B cell (primary cell): ENCODE measurements at places on chromosomes 13 and 19.

DNA sequence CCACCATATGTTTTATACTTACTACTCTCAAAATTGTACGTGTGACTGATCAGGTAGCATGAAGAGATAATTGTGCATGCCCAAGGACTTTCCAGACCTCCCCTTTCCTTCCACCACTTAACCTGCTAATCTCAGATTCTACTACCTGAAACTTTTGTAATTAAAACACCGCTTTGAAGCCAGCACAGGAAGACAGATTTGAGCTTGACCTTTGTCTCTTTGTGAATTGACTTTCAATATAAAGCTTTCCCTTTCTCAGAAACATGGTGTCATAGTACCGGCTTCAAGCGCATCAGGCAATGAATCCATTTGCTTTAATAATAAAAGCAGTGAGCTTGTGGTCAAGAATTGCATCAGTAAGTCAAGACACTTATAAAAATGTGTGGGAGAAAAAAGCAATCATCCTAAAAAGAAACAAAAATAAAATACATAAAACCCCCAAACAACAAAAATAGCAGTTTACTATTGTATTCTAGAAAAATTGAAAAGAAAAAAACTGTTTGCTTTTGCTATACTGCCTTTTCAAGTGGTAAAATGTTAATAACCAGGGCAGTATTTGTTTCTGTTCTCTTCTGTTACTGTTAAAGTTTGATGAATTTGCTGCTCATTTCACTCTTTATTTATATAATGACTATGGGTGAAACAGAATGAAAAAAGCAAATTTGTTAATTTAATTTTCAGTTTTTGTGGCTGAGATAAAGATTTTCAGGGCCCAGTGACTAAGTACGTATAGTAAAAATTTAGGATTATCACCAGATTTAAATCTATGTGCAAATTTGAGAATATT, 2075.3 kb downstream of the PCDH9 start:
- no peak for DNase-seq
- H3K27ac ChIP-seq, result no peak overlapping the region
- H3K4me3 ChIP-seq, result no peak overlapping the region
- no peaks in the 10 kb centered on the region for H3K27me3 ChIP-seq

- no peaks in the 10 kb centered on the region for H3K36me3 ChIP-seq
- DNase-seq, result peak; percentile 73
- peak overlapping the region; percentile 77 for H3K27ac ChIP-seq
- no peaks in the 10 kb centered on the region for H3K27me3 ChIP-seq
- peaks cover 58% of the 10 kb centered on the region for H3K4me1 ChIP-seq
- peak overlapping the region; percentile 90 for H3K4me3 ChIP-seq
Observed at GRCh38 chr19:1068009-1069001, 1.3 kb downstream of the ARHGAP45 start.

GRCh38 chr19:16263141-16263761, 61.4 kb upstream of the KLF2 start:
- peak overlapping the region; percentile 5 for H3K4me3 ChIP-seq
- peak overlapping the region; percentile 89 for H3K27ac ChIP-seq
- H3K27me3 ChIP-seq, result no peaks in the 10 kb centered on the region
- no peaks in the 10 kb centered on the region for H3K36me3 ChIP-seq
- peaks cover 56% of the 10 kb centered on the region for H3K4me1 ChIP-seq

DNA sequence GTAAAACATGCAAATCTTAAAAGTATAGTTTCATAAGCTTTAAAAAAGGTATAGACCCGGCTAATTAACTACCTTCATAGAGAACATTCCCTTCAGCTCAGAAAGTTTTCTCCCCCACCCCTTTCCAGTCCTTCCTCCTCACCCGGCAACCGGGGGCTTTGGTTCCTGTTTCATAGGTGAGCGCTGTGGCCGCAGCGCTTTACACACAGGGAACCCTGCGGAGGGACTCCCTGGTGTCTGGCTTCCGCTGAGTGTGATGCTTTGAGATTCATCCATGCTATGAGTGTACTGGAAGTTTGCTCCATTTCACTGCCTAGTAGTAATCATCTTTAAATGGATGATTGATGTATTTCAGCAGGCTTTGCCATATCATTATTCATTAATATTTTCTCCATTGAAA, 26.0 kb upstream of the PABPC3 start:
- DNase-seq, result no peak
- H3K36me3 ChIP-seq, result no peaks in the 10 kb centered on the region
- no peaks in the 10 kb centered on the region for H3K27me3 ChIP-seq
- H3K4me1 ChIP-seq, result peaks cover 6% of the 10 kb centered on the region
- H3K4me3 ChIP-seq, result no peak overlapping the region

DNA sequence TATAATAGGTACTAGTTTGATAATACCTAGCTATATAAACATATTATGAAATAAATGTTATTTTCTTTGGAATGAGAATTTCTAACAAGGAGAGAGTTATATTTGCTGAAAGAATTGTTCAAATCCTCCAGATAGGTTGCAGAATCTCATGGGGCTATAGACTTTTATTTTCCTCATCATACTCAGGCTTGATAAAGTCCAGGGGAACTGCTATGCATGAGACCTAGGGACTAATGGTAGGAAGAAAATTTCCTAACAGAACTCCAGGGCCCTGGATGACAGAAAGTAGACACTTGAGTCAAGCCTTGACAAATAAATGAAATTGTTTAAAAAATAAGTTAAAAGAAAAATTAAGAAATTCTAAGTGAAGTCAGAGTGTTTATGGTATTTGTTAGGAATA, 138.5 kb upstream of the DACH1 start:
- no peak overlapping the region for H3K4me3 ChIP-seq
- DNase-seq, result no peak
- H3K4me1 ChIP-seq, result no peaks in the 10 kb centered on the region
- no peaks in the 10 kb centered on the region for H3K27me3 ChIP-seq

DNA sequence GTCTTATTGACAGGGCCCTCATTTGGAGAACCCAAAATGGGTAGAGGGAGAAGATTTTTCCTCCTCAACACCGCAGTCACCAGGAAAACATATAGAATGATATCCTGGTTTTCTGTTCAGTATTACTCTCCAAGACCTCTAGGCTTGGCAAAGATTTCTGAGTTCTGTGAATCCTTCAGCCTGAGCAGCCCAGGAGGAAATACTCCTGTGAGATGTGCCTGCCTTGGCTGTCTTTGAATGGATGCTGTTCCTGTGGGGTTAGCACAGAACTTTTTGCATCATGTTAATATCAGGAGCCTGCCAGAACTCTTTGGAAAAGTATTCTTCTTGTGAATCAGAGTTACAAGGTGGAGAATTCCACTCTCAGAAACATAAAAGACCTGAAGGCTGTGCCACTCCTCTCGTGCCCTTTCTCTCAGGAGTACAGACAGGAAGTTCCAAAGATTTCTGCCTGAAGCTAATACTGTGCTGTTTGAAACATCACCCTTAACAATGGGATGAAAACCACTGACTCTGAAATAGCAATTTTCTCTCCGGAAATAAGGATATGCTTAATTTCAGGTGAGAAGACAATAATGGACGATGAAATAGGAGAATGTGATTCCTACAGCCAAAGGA, 520.1 kb upstream of the NBEA start:
- H3K27me3 ChIP-seq, result no peaks in the 10 kb centered on the region
- H3K4me3 ChIP-seq, result no peak overlapping the region
- no peaks in the 10 kb centered on the region for H3K4me1 ChIP-seq

DNA sequence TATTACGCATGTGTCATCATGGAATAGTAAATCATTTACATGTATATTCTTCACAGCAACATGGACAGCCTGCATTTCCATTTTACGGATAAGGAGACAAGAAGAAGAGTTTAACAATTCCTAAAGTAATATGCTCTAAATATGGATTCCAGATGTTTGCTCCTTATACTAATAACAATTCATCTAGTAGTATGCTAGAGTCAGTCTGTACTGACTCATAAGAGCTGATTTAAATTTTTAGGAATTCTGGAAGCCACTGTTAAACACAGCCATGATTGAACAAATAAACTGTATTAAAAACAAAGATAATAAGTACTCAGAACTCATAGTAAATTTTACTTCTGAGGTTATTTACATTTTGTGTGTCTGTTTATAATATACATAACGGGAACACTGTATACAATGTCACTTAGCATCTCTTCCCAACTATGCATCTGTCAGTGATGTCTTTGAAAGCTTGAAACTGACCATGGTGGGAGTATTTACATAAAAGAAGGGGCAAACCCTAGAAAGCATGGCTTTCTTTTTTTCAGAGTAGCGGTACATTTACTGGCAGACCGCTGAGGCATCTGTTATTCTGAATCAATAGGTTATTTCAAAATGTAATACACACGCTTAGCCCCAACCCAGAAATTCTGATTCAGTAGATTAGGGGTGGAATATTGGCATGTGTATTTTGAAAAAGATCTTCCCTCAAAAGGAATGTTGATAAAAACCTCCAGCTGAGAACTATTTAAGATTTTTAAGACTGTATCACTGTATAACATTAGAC, 12.9 kb downstream of the ZC3H13 start:
- H3K36me3 ChIP-seq, result peaks cover 47% of the 10 kb centered on the region
- no peak overlapping the region for H3K4me3 ChIP-seq

GRCh38 chr19:10260141-10260584, 8.1 kb downstream of the MRPL4 start:
- DNase-seq, result no peak
- H3K4me1 ChIP-seq, result peaks cover 3% of the 10 kb centered on the region
- no peaks in the 10 kb centered on the region for H3K27me3 ChIP-seq
- no peak overlapping the region for H3K27ac ChIP-seq
- H3K36me3 ChIP-seq, result no peaks in the 10 kb centered on the region
- H3K4me3 ChIP-seq, result no peak overlapping the region

DNA sequence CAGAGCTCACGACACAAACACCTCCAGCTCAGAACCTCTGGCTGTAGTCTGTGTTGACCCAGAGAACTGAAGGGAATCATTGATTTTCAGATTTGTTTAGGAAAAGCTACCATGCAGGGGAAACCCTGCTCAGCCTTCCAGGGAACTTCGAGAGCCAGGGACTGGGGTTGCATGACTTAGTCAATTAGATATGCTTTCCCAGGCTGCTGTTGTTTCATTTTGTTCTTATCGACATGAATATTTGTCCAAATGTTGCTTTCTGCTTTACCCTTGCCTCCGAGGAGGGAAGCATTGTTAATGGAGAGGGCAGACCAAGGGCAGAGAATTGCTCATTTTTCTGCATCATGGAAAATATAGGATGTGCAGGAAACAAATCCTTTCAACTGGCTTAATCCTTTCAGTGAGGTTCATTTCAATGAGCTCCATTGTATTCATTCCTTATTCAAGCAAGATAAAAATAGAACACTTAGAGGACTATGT, 82.5 kb downstream of the KLF5 start:
- H3K27ac ChIP-seq, result no peak overlapping the region
- H3K36me3 ChIP-seq, result no peaks in the 10 kb centered on the region
- no peaks in the 10 kb centered on the region for H3K4me1 ChIP-seq
- H3K4me3 ChIP-seq, result no peak overlapping the region
- no peak for DNase-seq

- H3K4me1 ChIP-seq, result no peaks in the 10 kb centered on the region
- H3K4me3 ChIP-seq, result no peak overlapping the region
- H3K36me3 ChIP-seq, result no peaks in the 10 kb centered on the region
- no peak overlapping the region for H3K27ac ChIP-seq
- no peaks in the 10 kb centered on the region for H3K27me3 ChIP-seq
Observed at GRCh38 chr13:40333226-40333625, 333.2 kb downstream of the FOXO1 start.

- H3K4me1 ChIP-seq, result no peaks in the 10 kb centered on the region
- DNase-seq, result no peak
- H3K27me3 ChIP-seq, result peaks cover 37% of the 10 kb centered on the region
- no peaks in the 10 kb centered on the region for H3K36me3 ChIP-seq
Observed at GRCh38 chr13:83881917-83882605, at the start of gene SLITRK1. SLITRK1 (minus strand) TSS chr13:83882474; CDS start chr13:83881507, 967 bp downstream.

DNA sequence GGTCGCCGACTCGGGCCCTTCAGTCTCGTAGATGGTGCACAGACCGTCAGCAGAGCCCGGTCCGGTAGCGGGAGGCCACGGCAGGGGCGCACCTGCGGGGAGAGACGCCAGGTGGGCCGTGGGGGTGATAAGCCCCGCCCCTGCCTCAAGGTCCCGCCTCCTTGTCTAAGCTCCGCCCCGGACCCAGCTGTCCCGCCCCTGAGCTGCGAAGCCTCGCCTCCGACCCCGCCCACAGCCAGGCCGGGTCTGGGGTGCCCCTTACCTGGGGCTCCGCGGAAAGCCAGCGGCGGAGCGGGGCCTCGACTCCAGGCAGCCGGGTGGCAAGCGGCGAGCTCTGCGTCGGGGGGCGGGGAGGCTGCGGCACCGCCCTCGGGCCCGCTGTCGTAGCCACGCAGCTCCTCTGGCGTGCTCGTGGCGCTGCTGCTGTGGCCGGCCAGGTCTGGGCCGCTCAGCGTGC, 4.7 kb downstream of the PRR36 start:
- H3K4me1 ChIP-seq, result peaks cover 43% of the 10 kb centered on the region
- H3K36me3 ChIP-seq, result no peaks in the 10 kb centered on the region
- peaks cover 5% of the 10 kb centered on the region for H3K27me3 ChIP-seq
- H3K27ac ChIP-seq, result no peak overlapping the region

- H3K4me1 ChIP-seq, result no peaks in the 10 kb centered on the region
- H3K36me3 ChIP-seq, result no peaks in the 10 kb centered on the region
- DNase-seq, result no peak
- H3K4me3 ChIP-seq, result no peak overlapping the region
Observed at GRCh38 chr13:85544756-85545155, 254.5 kb downstream of the SLITRK6 start.

DNA sequence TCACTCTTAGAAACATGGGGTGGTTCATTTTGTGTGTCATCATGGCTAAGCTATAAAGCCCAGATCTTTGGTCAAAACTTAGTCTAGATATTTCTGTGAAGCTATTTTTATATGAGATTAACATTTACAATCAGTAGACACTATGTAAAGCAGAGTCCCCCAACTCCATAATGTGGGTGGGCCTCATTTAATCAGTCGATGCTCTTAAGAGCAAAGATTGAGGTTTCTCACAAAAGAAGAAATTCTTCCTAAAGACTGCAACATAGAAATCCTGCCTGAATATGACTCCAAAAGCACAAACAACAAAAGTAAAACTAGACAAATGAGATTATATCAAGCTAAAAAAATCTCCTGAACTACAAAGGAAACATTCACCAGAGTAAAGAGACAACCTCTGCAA, 642.2 kb downstream of the DIAPH3 start:
- no peaks in the 10 kb centered on the region for H3K36me3 ChIP-seq
- H3K27ac ChIP-seq, result no peak overlapping the region
- no peaks in the 10 kb centered on the region for H3K27me3 ChIP-seq
- H3K4me1 ChIP-seq, result no peaks in the 10 kb centered on the region
- H3K4me3 ChIP-seq, result no peak overlapping the region

GRCh38 chr19:48445256-48445605, 552 bp upstream of the GRWD1 start:
- H3K27me3 ChIP-seq, result peaks cover 19% of the 10 kb centered on the region
- peaks cover 27% of the 10 kb centered on the region for H3K4me1 ChIP-seq
- DNase-seq, result no peak
- H3K4me3 ChIP-seq, result peak overlapping the region; percentile 96
